Activated B cell treated with CpG ODN at 0.5 μM for 24 hours (primary cell): ENCODE measurements at places on chromosomes 1 and 21.

DNA sequence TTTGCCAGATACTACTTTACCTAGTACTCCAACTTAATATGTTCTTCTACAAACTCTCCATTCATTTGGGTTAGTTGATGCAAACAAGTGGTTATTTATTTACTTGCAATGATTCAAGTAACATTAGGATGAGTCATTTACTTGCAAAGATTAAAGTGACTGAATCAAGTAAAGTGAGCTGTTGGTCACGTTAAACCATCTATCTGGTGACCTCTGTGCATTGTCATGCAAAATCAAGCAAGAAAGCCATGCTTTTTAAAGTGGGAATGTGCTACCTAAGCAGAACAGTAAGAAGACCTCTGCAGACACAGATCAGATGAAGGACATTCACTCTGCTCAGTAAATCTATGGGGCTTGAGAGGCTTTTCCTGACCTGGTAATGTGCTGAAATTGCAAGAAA lies 254.7 kb downstream of the LRRIQ3 start:
- no peak for DNase-seq

DNA sequence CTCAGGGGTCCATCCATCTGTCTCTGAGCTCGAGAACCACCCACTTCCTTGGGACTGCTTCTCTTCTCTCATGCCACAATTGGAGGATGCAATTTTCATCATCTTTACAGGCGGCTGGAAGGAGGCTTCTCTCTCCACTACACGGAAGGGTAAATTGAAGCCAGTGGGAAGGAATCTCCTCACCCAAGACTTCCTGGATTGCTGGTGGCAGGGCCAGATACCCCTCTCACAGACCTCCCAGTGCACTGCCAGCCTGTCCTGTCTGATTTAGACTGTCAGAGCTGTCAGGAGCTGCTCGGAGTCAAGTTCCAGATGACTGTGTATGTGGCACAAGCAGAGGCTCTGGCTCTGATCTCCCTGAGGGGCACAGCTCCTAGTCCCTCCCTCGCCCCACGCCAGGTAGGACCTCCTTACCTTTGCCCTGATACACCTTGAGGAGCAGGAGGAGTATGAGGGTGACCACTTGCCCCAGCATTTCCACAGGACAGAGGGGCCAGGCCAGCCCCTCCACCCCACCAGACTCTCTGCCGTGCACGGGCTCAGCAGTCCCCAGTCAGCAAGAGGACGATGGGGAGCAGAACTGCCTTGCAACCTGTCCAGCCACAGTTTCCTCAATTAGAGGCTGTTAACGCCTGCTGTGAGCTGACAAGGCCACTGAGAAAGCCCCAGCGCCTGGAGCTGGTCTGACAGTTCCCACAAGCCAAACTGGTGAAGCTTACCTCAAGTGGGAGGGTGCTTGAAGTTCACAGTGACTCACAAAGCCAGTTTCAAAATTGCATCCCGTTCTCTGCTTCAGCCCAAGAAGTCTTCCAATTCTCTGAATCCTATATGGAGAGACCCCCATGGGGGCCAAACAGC lies at the start of gene CD244:
TSS of gene CD244 (minus strand) at position 685 of the 858 bp plus-strand sequence. CDS start at position 475, 210 bp downstream.
- no peak for DNase-seq

GRCh38 chr1:65505547-65506300 lies 85.3 kb downstream of the LEPR start:
- DNase-seq = no peak

- no peak for DNase-seq
Measured at GRCh38 chr1:185627171-185627570, 107.0 kb upstream of the HMCN1 start.

DNA sequence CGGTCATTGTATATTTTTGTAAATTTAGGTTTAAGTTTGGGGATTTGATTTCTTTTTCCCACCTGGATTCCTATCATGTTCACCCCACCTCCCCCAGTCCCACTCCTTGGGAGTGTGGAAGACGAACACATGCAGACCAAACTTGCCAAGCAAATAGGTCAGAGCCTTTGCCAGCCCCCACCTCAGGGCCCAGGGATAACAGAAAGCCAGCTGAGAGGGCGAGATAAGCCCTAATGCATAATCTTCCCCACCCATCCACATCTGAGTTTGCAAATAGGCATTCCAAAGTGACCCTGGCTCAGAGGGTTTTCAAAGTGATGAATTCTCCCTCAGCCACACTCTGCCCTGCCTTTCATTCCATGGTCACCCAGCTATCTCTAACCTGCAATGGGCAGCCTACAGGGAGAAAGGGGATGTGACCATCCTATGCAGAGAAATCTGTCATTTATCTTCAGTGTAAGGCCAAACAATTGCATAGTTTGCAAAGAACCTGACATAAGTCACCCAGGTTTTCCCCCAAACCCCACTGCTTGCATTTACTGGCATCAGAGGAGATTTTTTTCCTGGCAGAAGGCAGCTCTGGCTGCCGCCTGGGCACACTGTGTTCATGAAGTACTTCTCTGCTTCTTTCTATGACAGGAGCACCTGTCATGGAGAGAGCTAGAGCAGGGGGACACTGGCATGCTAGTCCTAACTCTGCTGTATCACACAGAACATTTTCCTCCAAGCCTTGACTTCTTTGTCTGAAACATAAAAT lies 69.0 kb upstream of the NFIA start:
- no peak for DNase-seq

GRCh38 chr1:68199603-68200002 lies 32.7 kb downstream of the WLS start:
- no peak for DNase-seq

DNA sequence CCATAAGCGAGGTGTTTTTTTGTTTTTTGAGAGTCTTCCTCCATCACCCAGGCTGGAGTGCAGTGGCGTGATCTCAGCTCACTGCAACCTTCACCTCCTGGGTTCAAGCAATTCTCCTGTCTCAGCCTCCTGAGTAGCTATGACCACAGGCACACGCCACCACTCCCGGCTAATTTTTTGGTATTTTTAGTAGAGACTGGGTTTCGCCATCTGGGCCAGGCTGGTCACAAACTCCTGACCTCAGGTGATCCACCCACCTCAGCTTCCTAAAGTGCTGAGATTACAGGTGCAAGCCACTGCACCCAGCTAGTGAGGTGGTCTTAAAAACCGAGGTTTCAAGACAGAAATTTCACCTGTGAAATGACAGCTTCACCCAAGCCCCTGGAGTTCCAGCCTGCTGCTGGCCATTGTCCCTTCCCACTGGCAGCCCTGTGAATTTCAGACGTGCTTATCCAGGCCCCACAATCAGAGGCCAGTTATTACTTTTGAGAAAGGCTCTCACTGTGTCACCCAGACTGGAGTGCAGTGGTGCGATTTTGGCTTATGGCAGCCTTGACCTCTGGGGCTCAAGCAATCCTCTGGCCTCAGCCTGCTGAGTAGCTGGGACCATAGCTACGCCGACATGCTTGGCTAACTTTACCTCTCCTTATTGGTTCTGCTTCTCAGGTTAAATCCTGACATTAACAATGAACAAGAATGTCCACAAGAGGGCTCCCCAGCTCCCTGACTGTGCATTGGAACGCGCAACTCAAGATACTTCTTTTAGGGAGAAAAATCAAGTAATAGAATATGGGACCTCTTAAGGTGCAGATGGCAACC lies 19.4 kb downstream of the ENO1 start:
- DNase-seq = no peak

DNA sequence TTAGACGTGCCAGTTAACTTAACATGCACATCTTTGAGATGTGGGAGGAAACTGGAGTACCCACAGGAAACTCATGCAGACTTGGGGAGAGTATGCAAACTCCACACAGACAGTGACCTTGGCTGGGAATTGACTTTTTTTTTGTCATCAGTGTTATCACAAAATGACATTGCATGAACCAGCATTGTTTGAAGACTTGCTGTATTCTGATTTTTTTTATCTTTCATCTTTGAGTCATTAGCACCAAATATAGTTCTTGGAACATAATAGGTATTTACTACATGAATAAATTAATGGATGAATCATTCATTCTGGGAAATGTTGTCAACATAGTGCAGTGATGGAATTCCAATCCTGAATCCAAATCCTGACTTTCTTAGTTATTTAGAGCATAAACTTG lies 77.0 kb downstream of the ATF6 start:
- no peak for DNase-seq

DNA sequence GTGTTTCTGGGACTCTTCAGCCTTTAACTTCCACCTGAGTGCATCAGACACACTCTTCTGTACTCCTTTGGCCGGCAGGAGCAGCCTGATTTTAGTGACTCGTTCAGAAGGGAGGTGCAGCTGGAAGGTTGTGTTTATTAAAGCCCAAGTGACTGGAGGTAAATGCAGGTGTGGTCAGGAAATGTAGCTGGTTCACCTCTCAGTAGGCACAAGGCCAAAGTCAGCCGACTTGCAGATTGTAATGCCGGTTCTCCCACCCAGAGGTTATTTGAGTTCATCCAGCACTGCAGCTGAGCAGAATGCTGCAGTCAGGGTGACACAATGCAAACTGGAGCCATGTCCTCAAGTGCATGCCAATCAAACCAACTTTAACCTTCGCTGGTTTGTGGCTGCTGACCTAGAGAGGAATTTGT lies 91.5 kb downstream of the SPATA46 start:
- no peak for DNase-seq

- peak; percentile 52 for DNase-seq
Measured at GRCh38 chr1:247373721-247374141, 42.1 kb upstream of the ZNF496 start.

DNA sequence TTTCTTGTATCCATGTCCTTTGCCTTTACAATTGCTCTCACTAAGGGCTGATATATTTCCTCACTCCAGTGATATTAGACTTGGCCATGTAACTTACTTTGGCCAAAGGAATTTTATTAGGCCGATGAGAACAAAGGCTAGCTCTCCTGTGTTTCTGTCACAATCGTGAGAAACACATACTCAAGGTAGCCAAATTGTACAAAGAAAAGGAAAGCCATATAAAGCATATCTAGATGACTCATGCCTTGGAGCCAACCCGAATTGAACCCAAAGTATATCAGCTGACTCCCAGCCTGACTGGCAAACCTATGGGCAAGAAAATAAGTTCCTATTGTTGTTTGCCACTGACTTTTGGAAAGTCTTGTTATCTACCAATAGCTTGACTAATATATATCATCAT lies 371.7 kb upstream of the LRRC7 start:
- DNase-seq = no peak

DNA sequence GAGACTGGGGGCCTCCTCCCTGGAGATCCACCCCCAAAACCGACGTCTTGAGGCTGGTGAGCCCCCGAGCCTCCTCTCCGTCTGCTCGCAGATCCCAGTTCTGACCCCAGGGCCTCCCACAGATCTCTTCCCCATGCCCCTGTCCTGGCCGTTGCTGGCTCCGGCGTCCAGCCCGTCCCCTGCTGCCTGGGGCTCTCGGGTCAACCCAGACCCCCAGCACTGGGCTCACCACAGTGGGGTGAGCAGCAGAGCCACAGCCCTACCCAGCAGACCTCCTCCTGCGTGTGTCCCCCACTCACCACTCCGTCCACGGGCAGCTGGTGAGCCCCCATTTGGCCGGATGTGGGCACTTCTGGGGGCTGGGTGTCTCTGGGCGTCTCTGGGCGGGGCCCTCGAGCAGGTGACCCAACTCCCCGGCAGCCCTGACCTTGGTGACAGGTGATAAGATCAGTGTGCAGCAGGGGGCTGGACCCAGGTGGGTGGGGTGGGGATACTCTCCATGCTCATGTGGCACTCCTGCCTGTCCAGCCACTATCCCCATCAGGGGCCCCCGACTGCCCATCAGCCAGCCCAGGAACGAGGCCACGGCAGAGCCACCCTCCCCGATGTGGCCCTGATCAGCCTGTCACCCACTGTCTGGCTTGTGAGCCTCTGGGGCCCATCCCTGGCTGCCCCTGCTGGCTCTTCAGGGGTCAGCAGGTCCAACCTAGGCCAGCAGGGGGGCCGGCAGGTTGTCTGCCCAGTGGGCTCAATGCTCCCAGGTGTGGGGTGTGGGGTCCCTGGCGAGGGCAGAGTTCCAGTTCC lies 709 bp downstream of the TNFRSF14 start:
- DNase-seq = no peak

DNA sequence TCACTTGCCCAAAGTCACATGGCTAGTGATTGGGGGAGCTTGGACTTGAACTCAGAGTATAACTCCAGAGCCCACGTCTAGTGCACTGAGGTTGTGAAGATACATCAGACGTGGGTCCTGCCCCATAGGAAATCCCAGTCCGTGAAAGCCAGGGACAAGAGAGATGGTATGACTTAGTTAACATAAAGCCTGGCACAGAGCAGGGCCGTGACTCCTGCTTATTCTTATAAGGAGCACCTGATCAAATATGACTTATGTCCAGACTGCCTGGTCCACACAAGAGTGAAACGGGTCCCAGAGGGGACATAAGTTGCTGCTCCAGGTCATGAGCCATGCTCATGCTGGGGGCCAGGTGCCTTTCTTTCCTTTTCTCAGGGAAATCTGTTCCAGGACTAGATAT lies 166.3 kb upstream of the USP24 start:
- DNase-seq = no peak

DNA sequence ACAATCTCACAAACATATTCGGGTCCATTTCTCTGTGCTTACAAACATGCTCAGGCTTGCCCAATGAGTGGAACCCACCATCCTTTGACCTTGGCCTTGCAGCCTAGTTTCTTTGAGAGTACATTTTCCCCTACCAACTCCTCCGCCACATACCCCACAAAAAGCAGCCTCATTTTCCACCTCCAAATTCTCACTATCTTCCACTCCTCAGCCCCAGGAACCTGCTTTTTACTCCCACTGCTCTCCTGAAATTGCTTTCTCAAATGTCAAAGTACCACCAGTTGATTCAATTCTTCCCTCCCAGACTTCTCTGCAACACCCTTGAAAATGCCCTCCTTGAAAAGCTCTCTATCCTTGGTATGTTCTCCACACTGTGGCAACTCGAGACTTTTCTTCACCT lies 103.8 kb downstream of the RUNX1 start:
- no peak for DNase-seq

DNA sequence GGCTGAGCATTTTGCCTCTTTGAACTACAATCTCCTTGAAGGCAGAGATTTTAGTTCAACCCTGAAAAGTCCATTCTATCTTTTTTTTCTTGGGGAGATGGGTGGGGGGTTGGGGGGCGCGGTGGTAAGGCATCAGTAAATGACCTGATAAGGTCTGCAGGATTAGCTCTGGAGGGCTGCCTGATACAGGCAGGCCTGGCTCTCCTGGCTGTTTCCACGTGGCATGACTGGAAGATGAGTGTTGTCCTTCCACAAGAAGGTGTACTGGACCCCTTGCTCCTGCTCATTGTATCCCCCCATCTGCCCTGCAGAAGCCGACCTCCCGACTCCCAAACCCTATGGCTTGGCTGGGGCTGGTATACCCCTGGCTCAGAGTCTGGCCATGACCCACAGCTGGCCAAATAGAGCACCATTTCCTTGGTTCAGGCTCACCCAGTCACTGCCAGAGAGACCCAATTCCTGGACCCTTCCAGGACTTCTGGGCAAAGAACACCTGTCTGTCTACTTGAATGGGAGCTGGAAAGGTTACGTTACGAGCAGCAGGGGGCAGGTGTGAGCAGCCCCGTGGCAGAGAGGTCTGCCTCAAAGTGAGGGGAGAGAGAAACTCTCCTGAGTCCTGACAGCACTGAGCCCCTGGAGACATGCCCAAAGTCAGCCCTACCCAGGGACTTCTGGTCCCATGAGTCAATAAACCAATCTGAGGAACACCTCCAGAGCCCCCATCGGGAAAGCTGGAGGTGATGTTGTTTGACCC lies 17.0 kb downstream of the DHRS3 start:
- DNase-seq = no peak
